ENCODE measurements at places on chromosomes 4 and X.

DNA sequence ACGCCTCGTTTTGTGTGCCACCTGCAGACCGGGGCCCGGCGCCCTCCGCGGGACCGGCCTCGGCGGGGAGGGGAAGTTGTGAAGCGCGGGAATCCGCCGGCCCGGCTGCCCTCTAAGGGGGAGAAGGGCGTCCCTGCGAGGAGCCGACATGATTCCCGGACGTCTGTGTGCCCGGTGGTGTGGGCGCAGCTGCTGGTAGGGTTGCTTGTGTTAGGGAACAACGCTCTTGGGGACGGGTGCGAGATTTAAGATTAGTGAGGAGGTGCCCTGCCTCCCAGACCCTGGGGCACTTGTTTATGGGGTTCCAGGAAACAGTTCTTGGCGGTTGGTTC is 627 bp downstream of the CDKN2AIP start:
- DNase-seq: no peak

DNA sequence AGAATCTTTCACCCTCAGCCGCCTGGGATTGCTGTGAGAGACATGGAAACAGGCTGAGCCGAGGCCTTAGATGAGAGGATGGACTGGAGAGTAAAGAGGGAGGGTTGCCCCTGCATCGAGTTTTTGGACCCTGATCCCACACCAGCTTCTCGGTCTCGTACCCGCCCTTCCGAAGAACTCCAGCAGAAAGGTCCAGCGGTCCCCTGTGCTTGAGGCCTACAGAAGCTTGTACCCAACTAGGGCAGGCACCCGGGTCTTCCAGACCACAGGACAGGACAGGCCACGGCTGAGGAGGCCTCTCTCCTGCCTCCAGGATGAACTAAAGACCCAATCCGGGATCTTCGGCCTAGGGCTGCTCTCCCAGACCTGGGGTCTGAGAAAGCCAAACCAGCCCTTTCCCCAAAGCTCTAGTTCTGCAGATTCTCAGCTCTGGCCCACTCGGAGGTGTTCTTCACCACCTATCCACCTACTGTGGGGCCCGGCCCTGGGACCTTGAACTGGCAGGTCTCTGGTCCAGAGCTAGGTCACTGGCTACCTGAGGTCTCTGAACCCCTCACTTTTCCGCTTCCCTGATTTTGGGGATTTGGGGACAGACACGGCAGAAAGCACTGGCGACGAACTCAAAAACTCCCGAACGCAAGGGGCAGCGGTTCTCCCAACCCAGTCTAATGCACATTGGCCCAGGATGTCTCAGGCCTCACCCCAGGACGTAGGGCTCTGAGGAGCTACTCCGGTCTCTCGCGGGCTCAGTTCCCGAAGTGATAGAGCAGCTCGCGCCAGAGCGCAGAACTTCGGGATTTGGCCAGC is 1.1 kb downstream of the NKX3-2 start:
- no peak for DNase-seq

DNA sequence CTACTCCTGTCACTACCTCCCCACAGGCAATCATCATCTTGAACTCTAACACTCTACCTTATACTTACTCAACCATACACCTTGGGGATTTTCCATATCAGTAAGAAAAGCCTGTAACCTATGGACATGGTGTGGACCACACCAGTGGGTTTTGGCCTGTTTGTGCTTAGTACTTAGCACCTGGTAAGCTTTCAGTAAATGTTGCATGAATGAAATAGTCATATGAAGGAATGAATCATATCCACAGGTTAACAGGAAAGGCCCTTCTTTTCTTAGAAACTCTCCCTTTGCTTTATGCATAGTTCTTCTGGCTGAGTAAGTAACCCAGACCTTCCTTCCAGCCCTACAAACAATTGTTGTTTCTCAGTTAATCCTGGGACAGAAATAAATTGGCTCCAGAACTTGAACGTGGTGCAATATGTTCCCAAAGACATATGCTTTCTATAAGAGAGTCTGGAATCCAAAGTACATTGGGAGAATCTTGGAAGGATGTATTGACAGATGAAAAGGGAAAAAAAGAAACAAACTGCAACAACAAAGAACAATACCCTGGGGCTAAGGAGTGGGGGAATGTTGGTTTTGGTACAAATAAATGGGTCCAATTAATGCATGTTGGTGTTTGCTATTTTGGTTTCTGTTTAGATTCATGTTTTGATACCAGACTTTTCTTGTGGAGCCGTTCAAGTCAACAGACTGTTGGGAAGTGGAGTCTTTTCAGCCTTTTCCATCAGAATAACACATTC is 27.8 kb downstream of the RASL11B start:
- no peak for DNase-seq

DNA sequence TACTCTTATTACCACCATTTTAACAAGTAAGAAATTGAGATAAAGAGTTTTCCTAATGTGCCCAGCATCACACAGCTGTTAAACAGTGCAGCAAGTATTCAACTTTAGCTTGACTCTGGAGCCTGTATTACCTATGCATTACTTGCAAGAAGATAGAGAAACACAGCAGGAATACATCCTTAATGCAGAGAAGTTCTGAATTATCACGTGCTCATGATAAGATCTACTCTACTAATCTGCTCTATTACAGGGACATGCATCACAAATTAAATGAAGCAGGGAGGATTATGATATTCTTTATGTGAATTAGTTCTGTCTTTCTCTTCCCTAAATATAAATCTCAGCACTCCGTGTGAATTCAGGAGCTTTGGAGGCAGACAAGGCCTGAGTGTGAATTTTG is 39.0 kb upstream of the PDGFC start:
- DNase-seq: no peak

DNA sequence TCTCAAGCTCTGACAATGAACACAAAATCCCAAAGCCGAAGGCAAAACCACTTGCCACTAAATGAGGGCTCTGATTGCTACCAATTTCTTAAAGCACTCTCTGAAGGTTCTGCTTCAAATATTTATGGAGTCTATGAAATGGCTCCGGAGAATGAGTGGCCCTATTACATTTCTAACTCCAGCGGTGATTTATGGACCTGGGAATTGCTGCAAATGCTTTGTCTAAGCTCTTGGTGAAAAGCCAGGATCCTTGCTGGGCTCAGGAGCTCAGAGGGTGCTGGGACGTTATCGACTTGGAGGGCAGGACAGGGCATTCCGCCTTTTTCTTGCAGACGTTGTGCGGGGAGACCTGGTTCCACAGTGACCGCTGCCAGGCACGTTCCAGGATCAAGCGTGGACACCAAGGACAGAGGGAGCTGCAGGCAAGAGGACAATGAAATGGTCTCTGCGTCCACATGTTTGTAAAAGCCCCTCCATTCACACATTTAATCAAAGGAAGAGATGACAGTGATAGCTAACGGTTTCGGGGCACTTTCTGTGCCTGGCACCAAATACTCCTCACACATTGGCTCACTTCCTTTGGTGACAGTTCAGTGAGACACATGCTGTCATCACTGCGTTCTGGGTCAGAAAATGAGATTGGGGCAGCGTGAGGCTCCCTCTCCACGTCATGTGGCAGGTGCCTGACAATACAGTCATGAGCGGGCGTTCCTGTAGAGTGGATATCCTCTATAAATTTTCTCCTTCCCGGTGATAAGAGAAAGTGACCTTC is 58.8 kb downstream of the C4orf50 start:
- DNase-seq: no peak

DNA sequence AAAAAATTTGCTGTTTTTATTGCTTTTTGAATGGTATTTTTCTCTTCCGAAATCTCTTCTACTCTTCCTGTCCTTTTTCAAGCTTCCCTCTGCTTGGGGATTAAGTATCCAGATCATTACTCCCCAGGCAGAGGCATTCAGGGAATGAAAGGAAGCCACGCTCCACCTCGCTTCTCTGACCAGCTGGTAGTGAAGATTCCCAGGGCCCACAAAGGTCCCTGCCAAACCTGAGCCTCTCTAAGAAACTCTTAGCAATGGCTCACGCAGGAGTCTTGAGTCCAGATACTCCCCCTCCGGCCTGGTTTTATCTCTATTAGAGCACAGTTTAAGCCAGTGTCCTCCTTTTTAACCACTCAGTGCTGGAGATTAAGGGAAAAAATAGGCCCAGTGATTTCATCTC is 51.4 kb upstream of the SOD3 start:
- DNase-seq: no peak

DNA sequence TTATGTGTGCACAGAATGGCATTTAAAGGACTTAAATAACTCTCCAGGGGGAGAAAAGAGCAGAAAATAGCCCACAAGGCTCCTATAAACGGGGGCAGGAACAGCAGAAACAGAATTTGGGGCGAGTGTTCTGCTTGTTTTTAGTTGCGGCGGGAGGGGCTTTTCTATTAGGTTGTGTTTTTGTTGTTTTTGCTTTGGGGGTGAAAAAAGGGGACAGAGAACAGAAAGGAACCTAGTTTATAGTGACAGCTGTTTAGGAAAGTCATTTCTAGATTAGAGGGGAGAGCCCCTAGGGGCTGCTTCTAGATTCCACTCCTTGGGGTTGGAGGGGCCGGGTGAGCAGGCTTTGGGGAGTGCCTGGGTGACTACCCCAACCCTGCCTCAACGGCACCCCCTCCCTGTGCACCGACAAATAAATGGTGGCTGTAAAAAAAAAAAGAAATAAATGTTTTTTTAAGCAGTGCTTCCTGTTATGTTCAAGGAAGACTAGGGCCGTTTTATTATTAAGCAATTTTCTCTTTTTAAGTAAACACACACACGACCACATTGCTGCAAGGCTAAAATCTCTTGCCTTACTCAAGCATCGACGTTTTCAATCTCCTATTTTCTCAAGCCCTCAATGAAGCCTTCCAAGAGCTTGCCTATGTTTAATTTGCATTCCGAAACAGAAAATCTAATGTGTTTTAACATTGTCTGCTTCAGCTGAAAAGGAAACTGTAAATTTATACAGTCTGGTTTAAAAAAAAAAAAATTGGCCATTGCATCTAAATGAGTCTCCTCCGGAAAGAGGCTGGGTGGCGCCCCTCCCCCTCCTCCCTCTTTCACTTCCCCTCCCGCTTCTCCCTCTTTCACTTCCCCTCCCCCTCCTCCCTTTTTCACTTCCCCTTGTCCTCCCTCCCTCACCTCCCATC is 123.3 kb upstream of the TBL1X start:
- DNase-seq: peak; percentile 23

GRCh38 chr4:126136922-126137781 is 822.4 kb downstream of the FAT4 start:
- no peak for DNase-seq

- DNase-seq: no peak
Measured at GRCh38 chrX:40262157-40263013, 164.6 kb upstream of the BCOR start.

- DNase-seq: no peak
Measured at GRCh38 chr4:116180157-116180601, 905.2 kb downstream of the TRAM1L1 start.

DNA sequence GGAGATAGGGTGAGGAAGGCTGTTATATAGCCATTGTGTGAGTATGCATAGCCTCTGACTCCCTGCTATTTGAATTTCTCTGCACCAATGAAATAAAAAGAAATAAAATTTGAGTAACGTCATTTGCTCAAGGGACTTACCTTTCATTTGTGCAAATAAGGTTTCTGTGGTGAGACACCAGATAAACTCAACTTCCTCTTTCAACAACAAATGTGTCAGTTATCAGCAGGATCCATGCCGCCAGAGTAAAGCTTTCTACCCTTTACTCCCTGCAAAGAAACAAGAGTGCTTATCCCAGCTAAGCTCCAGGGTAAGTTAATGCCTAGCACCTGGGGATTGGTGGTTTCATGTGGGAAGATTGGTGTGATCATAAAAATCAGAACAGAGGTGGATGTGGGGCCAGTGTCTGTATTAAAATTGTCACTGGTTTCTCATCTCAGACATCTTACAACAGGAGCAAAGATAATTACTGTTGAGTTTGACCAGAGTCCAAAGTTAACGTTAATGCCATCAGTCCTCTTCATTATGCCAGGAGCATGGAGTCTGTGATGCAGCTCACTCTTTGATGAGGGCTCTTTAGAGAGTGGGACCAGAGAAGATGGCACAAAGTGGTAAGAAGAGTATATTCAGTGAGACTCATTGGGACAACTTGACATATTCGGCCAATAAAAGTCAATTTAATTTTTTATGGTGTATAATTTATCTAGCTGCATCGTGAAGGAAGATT is at the start of gene P2RY10:
Gene P2RY10, plus strand, starts transcription at position 206 of the 727 bp plus-strand sequence. CDS start 15,130 bp downstream, outside the sequence.
- DNase-seq: no peak

GRCh38 chr4:184473499-184474262 is 669 bp downstream of the IRF2 start:
- peak; percentile 26 for DNase-seq

- no peak for DNase-seq
Measured at GRCh38 chr4:24413311-24413784, 171.0 kb downstream of the DHX15 start.

DNA sequence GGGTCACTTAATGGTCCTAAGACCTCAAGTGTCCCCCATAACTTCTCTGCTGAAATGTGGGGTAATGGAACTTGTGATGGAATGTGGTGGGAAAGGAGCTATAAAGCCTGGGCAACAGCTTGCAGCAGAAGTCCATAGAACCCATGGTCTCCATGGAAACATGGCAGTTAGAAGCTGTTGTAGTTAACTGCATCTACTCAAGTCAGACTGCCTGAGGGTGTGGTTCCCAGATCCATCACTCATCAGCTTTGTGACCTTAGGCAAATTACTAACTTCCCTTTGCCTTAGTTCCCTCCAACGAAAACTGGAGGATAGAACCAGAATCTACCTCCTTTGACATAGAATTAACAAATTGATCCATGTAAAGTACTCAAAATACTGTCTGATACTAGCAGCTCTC is 113.0 kb downstream of the SPATA18 start:
- DNase-seq: no peak

DNA sequence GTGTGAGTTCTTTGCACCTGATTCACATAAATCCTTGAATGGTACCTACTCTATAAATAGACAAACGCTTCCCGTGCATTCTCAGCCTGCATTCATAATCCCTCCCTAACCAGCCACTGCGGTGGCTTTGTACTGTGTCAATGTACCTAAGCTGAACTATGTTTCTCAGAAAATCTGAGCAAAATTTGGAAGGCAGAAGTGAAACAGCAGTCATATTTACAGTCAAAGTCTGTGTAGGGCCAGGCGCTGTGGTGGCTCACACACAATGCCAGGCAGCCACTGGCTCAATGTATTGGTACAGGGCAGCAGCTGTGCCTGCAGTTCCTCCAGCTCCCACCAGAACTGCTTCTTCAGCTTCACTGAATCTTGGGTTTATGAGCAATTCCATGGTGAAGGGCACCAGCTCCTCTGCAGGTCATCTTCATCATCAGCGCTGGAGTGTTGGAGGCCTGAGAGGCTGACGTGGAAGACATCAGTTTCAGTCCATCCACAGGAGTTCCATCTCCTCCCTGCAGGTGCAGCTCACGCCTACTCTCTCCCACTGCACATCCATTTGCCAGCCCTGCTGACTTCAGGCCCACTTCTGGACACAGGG is 32.3 kb upstream of the IRF2 start:
- DNase-seq: no peak

GRCh38 chrX:56763556-56764152 is 34.6 kb downstream of the NBDY start:
- peak; percentile 38 for DNase-seq

Measured in T-helper 17 cell (primary cell).